ENCODE measurements at places on chromosomes 2 and 18.

GRCh38 chr18:68520406-68521075 lies 194.4 kb downstream of the TMX3 start:
- peak; percentile 59 for DNase-seq

DNA sequence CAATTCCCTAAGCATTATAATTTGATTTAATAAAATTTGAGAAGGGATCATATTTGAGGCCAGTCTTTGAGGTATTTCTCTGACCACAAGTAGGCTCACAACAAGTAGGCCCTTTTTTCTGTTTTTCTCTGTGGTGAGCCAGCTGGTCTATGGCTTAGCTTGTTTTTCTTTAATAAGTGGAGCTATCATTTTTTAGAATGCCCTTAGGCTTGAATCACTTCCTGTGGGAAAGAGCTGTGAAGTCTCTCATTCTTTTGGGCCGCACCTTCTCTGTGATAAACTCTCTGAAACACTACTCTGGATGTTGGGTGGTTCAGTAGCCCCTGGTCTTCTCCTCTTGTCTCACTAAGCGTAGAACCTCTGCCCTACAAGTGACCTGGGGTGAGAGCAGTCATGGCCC lies 235.9 kb downstream of the SUCLG1 start:
- no peak for DNase-seq

- DNase-seq: no peak
Observed at GRCh38 chr2:219720956-219721355, 93.5 kb downstream of the SLC4A3 start.

DNA sequence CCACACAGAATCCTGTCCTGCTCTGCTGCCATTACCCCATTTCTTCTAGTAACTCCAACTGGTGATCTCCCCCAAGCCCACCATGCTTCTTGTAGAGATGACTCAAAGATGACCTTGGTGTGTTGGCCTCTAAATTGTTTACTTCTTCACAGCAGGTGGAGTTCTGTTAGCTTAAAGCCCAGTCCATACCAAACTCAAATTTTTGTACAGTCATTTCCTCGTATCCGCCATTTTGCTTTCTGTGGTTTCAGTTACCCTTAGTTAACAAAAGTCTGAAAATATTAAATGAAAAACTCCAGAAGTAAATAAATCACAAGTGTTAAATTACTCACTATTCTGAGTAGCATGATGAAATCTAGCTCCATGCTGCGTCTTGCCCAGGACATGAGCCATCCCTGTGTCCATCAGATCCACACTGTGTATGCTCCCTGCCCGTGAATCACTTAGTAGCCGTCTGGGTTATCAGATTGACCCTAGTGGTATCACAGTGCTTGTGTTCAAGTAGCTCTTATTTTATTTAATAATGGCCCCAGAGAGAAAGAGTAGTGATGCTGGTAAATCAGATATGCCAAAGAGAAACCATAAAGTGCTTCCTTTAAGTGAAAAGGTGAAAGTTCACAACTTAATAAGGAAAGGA lies 133.3 kb upstream of the NOL4 start:
- no peak for DNase-seq

- no peak for DNase-seq
Observed at GRCh38 chr2:210584834-210585233, 28.4 kb downstream of the CPS1 start.

GRCh38 chr2:96623116-96623515 lies 15.0 kb downstream of the KANSL3 start:
- DNase-seq: no peak

- no peak for DNase-seq
Observed at GRCh38 chr2:134359367-134360081, 105.7 kb downstream of the MGAT5 start.

DNA sequence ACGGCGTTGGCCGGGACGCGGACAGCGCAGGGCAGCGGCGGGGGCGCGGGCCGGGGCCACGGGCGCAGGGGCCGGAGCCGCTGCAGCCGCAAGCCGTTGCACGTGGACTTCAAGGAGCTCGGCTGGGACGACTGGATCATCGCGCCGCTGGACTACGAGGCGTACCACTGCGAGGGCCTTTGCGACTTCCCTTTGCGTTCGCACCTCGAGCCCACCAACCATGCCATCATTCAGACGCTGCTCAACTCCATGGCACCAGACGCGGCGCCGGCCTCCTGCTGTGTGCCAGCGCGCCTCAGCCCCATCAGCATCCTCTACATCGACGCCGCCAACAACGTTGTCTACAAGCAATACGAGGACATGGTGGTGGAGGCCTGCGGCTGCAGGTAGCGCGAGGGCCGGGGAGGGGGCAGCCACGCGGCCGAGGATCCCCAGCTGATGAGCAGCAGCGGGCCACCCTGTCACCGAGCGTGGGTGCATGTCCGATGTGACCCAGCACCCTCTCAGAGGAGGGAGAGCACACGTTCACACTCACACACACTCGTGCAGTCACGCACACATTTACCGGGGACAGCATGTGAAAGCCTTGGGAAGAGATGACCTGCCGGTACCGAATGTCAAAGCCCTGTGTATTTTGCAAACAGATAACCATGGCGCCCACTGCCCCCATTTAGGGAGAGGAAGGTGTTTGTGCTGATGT lies 4.2 kb downstream of the GDF7 start:
- no peak for DNase-seq

- DNase-seq: peak; percentile 23
Observed at GRCh38 chr2:173496746-173497145, 142.1 kb downstream of the CDCA7 start.

- no peak for DNase-seq
Observed at GRCh38 chr2:88563129-88563528, 64.1 kb downstream of the EIF2AK3 start.

DNA sequence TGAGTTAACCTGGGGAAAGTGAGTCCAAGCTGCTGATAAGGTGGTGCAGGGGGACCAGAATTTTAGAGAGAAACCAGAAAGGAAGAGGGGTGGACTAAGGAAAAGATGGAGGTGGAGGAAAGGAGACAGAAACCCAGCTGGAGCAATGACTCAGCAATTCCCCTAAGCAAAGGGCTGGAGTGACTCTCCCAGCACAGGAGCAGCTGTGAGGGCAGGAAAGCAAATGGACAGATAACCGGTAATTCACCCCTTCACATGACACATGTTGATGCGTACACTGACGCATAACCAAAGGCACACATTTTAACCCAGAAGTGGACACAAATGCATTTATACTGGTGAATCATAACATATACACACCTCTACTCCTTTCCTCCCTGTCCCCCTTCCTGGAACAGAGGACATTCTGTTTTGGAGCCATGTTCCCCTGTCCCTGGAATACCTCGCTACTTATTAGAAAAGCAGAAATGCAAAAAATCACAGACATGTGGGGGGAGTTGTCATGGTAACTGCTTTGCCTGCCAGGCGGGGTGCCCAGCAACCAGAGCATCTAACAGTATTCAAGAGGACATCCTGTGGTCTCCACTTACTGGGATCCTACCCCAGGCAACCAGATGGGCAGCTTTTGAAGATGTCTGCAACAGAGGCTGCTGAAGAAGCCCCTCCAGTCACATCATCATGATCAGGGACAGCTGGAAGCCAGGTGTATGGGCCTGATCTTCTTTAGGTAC lies 4.7 kb downstream of the CDK5R2 start:
- DNase-seq: peak; percentile 82

- DNase-seq: no peak
Observed at GRCh38 chr2:118748245-118748885, 99.1 kb downstream of the EN1 start.

GRCh38 chr2:226868331-226869162 lies 32.7 kb downstream of the RHBDD1 start:
- no peak for DNase-seq

GRCh38 chr2:112703684-112704083 lies 17.1 kb upstream of the NT5DC4 start:
- DNase-seq: no peak

DNA sequence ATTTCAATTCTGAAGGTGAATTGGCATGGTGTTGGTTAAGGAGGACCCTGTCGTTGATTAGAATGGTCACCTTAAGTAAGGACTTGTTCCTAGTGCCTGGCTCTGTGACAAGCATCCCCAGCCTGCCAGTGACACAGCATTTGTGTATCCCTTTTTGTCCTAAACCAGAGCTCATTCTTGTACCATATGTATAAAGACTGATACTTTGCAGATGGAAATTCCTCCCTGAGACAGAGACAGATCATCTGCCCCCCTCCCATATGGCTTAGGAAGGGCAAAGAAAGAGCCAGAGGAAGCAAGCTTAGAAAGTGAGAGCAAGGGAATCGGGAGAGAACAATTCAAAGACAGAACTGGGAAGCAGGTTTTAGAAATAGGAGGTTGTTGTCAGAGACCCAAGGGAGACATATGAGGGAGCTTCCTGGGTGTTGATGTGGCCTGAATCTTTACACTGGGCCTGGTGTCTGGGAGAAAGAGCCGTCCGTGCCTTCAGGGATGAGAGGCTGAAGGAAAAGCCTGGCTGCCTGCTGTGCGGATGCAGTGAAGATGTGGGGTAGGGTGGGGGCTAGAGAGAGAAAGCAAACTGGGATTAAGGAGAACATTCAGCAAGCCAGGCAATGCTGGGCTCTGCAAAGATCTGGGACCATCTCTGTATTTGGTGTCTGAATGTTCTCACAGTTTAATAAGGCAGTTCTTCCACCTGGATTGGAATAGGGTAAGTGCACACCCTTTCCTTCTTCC lies 13.2 kb upstream of the CHRNA1 start:
- DNase-seq: no peak

- DNase-seq: no peak
Observed at GRCh38 chr2:148578493-148578884, 66.1 kb upstream of the EPC2 start.

GRCh38 chr2:105890111-105890510 lies 145.4 kb downstream of the NCK2 start:
- no peak for DNase-seq

DNA sequence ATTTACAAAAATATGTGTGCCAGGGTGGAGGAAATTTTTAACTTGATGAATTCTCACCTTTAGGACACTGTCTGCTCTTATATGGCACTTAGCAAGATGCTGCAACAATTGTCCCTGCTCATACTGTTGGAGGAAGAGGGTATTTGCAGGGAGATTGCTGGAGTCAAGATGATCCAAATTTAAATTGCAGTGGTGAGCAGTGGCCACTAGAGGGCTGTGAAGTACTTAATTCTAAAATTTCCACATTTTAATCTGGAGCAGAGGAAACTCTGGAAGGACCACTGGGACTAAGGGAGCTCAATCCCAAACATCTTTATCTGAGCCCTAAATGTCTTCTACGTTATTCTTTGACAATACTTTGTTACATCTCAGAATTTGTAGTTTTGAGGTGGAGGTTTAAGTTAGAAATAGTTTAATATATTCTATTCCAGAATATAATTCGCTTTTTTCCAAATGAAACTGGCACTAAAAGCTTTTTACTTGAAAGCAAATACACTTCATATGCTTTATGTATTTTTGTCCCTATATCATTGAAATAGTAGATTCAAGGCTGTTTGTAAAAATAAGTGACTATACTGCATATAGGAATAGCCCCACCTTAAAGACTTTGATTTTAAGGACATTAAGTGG lies 33.0 kb upstream of the PTH2R start:
- peak; percentile 51 for DNase-seq

GRCh38 chr2:147487286-147487977 lies 357.4 kb upstream of the ACVR2A start:
- no peak for DNase-seq
